ENCODE measurements at places on chromosomes 2 and 18.
A peak's percentile ranks its signal among the peaks of the same experiment; 100 is the strongest.

DNA sequence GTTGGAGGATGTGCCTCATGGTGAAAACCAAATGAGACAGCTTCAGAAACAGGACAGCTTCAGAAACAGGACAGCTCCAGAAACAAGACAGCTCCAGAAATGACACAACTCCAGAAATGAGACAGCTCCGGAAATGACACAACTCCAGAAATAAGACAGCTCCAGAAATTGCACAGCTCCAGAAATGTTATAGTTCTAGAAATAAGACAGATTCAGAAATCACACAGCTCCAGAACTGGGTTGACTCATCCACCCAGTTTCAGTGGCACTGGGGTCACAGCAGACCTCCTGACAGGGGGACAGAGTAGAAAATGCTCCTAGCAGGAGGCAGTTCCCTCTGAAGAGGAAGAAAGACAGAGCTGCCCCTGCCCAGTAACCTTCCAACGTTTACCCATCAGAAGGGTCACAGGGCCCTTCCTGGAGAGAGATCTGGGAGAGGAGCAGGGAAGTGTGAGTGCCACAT lies 26.9 kb upstream of the COL6A3 start:
- no peak for DNase-seq

DNA sequence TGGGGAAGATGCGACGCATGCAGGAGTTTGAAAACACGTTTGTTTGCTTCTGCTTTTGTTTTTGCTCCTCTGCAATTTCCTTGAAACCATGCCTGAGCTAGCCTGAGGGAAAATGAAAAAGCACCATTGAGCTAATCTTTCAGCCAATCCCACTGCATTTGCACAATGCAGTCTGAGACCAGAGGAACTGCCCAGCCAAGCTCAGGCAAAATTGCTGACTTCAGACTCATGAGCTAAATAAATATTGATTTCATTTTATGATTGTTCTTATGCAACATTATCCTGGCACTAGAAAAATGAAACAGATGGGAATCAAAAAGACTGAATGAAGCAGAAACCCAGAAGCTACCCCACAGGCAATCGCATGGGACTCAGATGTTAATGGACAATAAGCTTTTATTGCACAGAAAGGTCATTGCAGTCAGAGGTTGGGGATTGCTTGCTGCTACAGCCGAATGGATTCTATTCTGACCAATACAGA lies 37.0 kb downstream of the TPRKB start:
- DNase-seq: no peak

DNA sequence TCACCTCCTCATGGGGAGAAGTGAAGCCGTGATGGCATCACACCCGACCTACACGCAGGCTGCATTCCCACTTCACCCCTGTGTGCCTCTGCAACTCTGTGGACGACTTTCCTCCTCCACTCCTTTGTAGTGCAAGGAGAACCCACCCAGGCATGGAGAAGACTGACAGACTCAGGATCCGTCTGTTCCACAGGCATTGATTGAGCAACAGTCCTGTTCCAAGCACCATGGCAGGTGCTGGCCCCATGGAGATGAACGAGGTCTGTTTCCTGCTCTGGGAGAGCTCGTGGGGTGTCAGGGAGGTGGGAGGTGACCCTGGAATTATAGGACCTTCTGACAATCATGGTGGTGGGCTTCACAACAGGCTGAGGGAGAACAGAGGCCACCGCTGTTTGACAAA lies 284.7 kb upstream of the HDAC4 start:
- DNase-seq: no peak

- DNase-seq: no peak
Measured at GRCh38 chr18:76920974-76921373, 98.6 kb downstream of the ZNF236 start.

- peak; percentile 32 for DNase-seq
Measured at GRCh38 chr2:151049746-151050145, 211.9 kb downstream of the RBM43 start.

DNA sequence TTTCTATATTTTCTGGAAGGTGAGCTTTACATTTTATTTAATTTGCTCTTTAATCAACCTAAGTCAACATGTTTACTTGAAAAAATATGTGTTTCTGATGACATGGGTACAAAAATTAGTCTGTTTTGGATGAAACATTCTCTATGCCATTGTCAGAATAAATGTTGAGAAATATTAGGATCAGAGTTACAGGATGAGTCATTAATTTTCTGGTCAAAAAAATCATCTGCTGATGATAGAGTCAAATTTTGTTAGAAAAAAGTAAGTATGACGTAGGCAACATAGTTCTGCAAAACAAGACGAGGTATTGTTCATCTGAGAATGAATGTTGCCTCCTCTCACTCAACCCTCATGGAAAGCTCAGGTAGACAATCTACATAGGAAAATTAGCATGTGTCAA lies 107.6 kb upstream of the CAVIN2 start:
- DNase-seq: no peak

DNA sequence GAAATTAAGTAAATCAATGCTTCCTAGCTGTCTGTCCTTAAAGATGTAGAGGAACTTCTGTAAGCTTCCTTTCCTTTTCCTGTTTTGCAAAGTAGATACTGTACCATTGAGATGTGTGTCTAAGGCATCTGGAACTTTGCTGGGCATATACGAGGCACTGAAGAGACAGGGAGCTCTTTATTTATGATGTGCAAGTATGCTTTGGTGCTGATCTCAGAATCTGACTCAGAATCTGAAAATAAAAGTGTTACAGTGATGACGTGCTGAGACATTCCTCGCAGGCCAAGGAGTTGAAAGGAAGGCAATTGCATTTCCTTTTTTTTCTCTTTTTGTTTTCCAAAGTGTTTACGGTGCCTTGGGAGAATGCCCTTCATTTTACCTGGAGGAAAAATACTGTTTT lies 230.9 kb upstream of the RGPD4 start:
- DNase-seq: no peak

- DNase-seq: no peak
Measured at GRCh38 chr18:27377251-27377650, 192.1 kb upstream of the CHST9 start.

- no peak for DNase-seq
Measured at GRCh38 chr2:28333606-28334526, 58.8 kb upstream of the FOSL2 start.

DNA sequence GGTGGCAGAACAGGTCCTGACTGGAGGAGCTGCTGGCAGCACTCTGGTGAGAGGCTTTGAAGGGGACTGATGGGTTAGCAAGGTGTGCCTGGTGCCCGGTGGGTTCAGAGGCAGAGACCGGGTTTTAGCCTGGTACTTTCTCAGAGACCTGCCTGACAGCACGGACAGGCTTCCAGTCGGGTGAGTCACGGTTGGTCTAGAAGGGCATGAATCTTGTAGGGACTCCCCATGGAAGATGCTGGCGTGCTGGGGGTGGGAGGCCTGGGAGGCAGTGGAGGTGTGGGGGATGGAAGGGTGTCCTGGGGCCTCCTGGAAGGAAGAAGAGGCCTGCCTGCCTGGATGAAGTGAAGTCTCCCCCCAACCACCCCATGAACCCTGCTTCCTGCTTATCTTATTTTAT lies 52.6 kb downstream of the ACKR3 start:
- DNase-seq: no peak

DNA sequence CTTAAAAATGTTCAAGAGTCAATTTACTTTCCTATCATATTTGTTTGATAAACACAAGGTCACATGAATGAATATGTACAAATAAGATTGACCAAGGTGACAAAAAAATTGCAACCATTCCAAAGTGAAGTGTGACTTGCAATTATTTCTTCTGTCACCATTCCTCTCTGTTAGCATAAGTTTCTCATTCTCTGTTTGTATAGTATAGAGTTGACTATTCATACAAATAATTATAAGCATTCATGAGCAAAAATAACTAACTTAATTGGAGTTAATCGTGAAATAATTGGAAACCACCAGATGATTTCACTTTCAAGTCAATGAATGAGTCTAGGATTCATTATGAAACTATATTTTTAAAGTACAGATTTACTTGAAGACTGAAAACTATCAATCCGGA lies 42.1 kb downstream of the PGAP1 start:
- no peak for DNase-seq

GRCh38 chr2:144730711-144731110 lies 210.8 kb upstream of the ZEB2 start:
- DNase-seq: no peak

DNA sequence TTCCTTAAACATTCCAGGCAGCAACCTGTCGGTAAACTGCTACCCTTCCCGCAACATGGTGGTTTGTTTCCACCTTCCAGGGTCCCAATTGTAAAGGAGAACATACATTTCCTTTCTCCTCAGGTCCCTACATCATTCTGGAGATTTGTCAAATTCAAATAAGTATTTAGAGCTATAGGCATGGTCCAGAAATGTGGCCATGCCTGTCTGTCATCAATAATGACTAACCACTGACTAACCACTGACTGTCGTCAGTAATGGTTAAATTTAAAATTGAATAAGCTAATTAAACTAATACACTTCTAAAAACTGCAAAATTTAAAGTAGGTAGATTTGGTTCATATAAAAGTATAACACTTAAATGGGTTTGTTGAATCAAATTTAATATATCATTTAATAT lies 984.0 kb upstream of the SLC39A10 start:
- no peak for DNase-seq

- no peak for DNase-seq
Measured at GRCh38 chr2:7961550-7961949, 720.3 kb upstream of the ID2 start.

DNA sequence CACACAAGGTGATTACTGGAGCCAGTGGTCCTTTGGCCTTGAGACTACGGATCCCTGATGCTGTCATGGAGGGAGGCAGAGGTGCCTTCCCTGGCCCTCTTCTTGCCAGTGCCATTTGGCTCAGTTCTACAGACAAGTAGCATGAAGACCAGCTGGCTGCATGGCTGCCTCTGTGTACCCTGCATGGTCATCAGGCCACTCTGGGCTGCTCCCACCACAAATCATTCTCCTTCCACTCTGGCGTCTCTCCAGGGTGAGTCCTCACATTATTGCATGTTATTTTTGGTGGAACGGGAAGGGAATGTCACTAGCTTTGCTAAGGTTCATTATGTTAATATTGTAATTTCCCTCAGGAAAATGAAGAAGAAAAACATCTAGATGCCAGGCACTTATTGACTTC lies 229.8 kb downstream of the VAPA start:
- DNase-seq: no peak

DNA sequence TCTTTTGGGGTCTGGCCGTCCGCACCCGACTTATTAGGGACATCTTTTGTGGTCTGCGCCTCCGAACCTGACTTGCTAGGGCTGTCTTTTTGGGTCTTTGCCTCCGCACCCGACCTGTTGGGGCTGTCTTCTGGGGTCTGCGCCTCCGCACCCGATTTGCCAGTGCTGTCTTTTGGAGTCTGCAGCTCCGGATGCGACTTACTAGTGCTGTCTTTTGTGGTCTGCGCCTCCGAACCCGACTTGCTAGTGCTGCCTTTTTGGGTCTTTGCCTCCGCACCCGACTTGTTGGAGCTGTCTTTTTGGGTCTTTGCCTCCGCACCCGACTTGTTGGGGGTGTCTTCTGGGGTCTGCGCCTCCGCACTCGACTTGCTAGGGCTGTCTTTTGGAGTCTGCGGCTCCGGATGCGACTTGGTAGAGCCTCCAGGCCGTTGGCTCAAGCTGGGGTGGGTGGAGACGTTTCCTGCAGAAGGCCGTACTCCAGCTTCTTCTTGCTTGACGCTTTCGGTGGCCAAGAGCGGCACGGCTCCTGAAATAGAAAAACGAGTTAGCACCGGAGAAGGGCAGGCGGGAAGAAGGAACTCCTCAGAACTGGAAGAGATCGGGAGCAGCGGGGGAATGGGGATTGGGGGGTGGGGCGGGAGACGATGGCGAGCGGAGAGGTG lies 498 bp downstream of the TGOLN2 start:
- DNase-seq: peak; percentile 31

DNA sequence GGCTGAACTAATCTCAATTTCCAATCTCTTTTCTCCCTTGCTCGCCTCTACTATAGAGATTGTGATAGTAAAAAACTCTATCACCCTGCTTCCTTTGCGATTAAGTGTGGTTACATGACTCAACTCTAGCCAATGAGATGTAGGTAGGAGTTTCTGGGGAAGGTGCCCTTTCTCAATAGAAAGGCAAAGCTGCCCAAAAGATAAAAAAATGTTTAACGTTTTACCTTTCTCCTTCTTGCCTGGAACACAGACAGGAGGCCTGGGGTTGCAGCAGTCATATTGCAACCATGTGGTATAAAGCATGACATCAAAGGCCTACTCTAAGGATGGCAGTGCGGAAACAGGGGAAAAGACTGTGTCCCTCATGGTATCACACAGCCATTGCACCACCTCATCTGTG lies 31.5 kb downstream of the TMEM37 start:
- no peak for DNase-seq

GRCh38 chr18:8834881-8835280 lies 129.5 kb downstream of the MTCL1 start:
- no peak for DNase-seq

DNA sequence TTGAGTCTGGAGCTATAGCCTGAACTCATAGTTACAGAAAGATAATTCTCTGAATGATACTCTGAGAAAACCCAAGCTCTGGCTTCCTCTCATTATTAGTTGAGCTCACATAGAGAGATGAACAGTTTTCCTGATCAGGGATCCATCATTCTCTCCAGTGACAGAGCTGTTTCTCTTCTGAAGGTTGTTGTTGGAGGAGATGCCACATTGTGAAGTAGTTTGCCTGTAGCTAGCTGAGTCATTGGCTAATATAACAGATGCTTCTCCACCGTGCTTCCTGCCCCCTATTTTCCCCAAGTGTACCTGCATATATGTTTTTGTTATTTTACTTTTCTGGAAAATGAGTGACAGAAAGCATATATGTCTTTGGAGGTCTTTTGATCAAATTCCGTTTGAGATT lies 64.6 kb downstream of the OSBPL6 start:
- DNase-seq: no peak

GRCh38 chr2:128287780-128288735 lies 30.6 kb downstream of the HS6ST1 start:
- DNase-seq: no peak

DNA sequence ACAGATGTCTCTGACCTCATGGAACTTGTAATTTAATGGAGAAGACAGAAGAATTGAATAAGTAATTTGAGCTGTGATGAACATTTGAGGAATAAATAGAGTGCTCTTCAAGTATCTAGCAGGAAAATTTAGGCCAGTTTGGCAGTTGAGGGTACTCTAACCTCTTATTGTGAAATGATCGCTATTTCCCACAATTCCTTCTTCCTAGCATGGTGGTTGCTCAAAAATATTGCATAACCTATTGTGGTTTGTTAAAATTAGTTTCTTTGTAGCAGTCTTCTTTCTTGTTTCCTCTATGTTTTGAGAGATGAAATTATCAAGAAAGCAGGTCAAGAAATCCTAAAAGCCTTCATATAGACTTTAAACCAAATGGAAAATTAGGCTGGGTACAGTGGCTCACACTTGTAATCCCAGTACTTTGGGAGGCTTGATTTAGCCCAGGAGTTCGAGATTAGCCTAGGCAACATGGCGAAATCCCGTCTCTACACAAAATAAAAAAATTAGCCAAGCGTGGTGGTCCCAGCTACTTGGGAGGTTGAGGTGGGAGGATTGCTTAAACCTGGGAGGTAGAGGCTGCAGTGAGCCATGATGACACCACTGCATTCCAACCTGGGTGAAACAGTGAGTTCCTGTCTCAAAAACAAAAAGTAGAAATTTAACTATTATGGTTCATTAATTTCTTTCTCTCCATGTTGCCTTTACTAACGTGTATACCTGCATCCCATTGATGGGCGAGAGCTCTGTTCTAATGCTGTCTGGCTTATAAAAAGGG lies 58.7 kb downstream of the RBKS start:
- no peak for DNase-seq

GRCh38 chr18:42641996-42642395 lies 473.5 kb downstream of the RIT2 start:
- DNase-seq: no peak

GRCh38 chr2:158189526-158189925 lies 87.8 kb downstream of the UPP2 start:
- DNase-seq: peak; percentile 18

- DNase-seq: no peak
Measured at GRCh38 chr2:45721150-45721549, 69.7 kb downstream of the PRKCE start.
